ENCODE measurements at places on chromosomes 7 and 10.

- DNase-seq = no peak
These were observed 32.3 kb downstream of the CHAT start for GRCh38 chr10:49645871-49646870.

DNA sequence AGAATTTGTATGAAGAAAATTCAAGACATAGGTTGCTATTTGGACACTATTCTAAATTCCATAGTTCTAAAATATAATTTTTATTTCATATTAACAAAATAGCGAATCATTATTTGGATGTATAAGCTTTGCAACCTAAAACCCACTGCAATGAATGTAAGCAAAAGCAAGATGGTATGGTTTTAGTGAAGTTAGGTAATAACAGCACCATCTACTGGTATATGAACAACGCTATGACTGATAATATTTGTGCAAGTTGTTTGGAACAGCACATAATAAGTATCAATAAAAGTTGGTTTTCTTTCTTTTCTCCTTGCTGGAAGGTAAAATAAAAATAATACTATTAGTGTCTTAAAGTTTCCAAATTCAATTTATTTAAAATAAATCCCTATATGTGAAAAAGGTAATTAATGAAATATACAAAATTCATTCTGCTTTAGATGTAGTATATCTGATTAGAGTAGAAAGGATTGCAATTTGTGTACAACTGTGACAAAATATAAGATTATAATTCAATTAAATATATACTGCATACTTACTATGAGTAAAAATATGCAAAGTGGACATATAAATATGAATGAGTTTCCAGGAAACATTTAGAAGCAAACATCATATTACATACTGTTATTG, 79.0 kb upstream of the LSM8 start:
- DNase-seq = peak; percentile 52

- no peak for DNase-seq
These were observed 1110.1 kb upstream of the PHF14 start for GRCh38 chr7:9863545-9863944.

GRCh38 chr7:128266883-128267594, 26.0 kb downstream of the LEP start:
- peak; percentile 78 for DNase-seq

DNA sequence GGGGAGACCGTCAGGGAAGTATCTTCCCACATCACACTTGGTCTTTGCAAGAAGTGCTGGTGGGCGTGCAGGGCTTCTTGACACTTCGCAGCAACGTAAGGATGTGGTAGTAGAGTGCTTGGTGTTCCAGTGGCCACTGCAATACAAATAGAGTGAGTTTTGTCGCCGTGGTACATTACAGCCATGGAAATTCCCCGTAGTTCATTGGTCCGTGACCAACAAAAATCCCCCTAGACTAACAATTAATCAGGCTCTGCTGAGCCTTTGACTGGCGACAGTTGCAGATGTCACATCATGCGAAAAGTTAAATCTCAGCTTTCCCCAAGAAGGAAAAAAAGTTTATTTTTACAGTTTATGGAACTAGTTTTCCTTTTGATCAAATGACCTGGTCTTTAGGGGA, 134.7 kb downstream of the MGMT start:
- DNase-seq = no peak

DNA sequence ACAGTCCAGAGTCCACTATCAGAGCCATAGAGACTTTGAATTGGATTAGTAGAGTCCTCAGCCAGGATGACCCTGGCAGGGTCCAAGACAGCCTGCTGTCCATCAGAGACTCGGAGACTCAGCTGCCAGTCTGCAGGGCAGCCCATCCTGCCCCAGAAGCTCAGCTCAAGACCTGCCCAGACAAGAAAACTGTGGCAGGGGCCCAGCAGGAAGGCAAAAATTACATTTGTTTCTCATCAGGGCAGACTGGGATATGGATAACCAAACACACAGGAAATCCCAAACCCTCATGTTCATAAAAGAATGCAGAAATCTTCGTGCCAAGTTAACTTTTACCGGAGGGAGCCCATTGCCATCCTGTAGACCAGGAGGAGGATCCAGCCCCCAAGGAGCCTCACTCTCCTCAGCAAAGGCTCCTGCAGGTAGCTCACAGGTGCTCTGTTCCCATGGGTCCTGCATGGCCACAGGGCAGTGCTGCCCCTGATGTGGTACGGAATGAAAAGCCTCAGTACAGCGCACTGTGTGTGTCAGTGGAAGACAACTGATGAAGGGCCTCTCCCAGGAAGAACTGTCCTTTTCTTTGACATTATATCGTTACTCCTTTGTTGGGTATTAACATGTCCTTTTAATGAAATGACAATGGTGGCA, 222.2 kb downstream of the KCNMA1 start:
- DNase-seq = peak; percentile 25

DNA sequence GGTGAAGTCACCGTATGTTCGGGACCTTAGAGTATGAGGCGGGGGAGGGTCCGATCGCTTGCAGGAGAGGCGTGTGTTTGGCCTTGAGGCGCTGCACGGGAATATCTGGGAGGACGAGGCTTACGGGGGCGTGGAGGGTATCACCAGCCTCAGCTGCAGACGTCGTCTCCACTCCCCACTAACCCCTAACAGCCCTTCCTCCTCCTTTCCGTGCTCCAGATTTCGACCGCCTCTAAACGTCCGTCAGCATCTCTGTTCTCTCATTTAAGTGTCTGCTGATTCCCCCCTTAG, 23.5 kb upstream of the ZNF12 start:
- no peak for DNase-seq

DNA sequence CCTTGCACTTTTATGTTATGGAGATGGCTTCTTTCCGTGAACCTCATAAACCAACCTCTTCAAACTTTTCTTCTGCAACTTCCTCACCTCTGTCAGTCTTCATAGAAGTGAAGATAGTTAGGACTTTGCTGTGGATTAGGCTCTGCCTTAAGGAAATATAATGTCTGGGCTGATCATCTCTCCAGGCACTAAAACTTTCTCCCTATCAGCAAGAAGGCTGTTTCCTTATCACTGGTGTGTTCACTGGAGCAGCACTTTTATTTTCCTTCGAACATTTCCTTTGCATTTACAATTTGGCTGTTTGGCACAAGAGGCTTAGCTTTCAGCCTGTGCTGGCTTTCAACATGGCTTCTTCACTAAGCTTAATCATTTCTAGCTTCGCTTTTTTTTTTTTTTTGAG, 52.8 kb downstream of the ESYT2 start:
- no peak for DNase-seq

DNA sequence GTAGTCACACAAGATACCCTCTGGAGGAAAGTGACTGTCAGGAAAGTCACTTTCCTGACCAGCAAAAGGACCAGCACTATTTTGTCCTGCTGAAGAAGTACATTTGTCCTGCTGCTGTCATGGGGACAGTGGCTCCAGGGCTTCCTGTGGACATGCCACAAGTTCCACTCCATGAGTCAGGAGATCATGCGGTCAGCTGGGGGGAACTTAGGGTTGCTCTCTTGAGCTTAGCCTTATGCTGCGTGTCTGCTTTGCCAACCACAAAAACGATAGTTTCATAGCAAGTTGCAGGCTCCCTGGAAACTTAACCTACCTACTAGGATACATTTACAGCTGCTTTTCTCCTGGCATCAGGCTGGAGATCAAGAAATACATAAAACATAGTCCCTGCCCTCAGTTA, 19.8 kb upstream of the ALOX5 start:
- no peak for DNase-seq

- peak; percentile 66 for DNase-seq
These were observed 28.1 kb upstream of the PLXDC2 start for GRCh38 chr10:19788075-19788686.

DNA sequence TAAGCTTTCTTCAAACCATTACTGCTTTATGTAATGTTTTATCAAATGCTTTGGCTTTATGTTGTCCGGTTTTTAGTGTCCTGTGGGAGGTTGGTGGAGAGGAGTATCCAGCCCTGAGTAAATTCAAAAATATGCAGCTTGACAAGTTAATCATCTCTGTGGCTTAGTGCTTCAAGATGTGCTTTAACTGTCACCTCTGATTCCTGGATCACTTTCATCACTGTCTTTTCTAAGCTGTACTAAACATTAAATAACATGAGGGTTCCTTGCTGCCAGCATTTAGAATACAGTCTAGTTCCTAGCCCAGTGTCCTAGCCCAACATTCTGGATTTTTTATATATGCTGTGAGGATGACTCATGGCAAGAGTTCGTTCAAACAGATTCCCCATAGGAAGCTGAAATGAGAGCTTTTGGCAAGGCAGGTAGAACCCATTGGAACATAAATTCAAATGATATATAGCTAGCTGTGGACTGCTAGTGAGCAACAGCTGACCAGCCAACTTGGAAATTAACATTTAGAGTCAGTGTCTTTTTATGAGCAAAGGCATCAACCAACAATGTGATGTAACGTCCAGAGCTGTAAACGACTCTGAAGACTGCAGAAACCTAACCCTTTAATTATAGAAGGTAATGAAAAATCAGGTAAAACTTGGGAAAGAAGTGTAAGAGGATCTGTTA, 80.6 kb upstream of the OIT3 start:
- DNase-seq = peak; percentile 67

DNA sequence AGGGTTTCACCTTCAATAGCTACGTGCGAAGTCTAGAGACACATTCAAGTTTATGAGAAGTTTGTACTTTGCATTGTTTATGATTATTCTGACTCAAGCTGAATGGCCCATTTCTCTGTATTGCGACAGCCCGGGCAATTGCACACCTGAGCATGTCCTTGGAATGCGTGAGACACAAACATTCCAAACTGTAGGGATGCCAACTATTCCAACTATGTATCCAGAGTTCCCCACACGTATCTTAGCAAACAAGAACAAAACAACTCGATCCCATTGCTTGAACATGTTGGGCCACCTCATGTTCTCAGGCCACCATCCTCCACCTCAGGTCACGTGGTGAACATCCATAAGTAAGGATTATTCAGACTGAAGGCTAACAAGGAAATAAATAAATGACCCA, 51.4 kb upstream of the EGFR start:
- DNase-seq = no peak

DNA sequence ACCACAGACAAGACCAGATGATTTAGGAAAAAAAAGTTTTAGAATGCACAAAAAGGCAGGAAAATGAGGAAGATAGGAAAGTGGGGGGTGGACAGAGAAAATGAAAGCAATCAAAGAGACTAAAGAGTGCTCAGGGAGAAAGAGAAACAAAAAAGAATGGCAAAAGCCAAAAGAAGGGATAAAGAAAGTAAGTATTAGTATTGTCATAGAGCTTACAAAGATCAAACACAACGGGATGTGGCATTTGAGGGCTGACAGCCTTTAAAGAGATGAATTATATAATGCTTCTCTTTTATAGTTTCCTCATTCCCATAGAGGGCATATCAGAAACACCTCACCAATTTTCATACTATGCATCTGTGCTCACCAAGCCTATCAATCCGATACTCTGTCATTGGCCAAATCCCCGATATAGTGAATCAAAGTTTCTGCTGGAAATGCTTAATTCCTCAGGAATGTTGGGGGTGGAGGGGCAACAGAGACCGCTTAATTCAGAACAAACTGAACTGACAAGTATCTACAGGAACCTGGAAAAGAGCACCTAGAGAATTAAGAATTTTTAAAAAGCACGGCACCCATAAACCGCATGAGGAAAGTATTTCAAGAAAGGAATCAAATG, 2.7 kb downstream of the COG5 start:
- no peak for DNase-seq

- no peak for DNase-seq
These were observed 20.6 kb downstream of the WDR86 start for GRCh38 chr7:151389096-151389767.

GRCh38 chr10:120403109-120403508, 53.9 kb upstream of the PLPP4 start:
- DNase-seq = no peak

DNA sequence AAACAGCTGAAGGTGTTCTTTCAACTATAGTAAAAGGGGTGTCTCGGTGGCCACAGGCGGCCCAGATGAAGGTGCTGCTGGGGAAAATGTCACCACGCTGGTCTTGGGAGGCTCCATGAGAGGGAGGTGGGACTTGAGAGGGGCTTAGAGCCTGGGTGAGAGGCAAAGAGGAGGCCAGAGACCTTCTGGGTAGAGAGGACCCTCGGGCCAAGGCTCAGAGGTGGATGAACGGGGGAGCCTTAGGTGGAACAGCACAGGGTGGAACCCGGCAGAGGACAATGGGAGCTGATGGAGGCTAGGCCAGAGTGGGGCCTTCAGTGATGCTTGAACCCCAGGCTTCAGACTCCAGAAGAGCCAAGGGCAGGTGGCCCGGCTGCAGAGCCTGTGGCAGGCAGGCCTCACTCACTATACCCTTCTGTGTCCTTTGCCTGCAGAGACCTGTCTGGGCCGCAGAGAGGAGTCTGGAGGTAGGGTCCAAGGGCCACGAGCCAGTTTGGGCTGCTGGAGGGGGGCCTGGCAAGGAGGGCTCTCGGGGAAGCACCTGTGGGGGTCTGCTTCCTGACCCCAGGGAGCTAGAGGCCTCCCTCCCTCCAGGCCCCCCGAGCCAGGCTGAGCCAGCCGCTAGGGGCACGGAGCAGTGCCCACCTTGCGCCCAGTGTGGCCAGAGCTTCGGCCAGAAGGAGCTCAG, 32.1 kb downstream of the ZNF783 start:
- DNase-seq = no peak

GRCh38 chr10:112524641-112525040, 77.6 kb downstream of the VTI1A start:
- DNase-seq = peak; percentile 27

- peak; percentile 61 for DNase-seq
These were observed 1.3 kb downstream of the FBXL15 start for GRCh38 chr10:102421757-102422512.

DNA sequence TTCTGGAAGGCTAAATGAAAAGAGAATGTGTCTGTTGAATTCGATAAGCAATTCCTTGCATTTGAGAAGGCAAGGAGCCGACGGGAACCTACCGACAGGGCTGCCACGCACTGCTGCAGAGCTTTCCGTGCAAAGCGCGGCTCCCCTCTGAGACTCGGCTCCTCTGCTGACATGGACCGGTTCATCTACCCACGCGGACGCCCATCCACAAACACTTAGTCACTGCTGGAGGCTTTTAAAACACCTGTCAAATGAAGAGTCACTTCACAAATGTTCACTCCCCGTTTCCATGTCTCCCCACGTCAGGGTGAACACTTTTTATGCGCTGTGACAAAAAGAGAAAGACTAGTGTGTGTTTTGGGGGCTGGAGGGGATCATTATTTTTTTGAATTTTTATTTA, 32.0 kb downstream of the AMZ1 start:
- no peak for DNase-seq

GRCh38 chr7:35477609-35478008, 217.3 kb downstream of the HERPUD2 start:
- no peak for DNase-seq

DNA sequence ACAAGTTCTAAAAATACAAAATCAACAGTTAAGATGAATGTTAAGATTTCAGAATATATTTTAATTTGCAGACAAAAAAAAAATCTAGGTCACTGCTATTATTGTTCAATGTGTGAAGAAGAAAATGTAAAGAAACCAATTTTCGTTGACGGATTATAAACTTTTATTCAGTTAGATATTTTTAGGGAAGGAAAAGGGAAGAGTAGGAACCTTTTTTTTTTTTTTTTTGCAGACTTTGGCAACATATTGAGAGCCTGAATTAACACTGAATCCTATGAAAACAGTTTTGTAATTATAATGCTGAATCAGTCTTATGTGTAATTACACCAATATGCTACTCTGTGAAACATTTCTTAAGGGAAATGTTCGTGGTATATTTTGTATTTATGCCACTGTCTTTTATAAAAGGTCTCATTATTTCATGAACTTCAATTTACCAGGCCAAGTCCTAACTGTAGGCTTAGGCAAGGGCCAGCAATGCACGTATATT, 106.3 kb downstream of the ST8SIA6 start:
- DNase-seq = no peak

- no peak for DNase-seq
These were observed 126.7 kb upstream of the STK17A start for GRCh38 chr7:43456200-43456599.
